Muscle of leg (tissue), 16 donors: ENCODE measurements at places on chromosomes 3 and 15. TPM values are rescaled to one million over a fixed set of nuclear protein-coding genes. Genes with fewer than 3 reads are reported as not detected.

DNA sequence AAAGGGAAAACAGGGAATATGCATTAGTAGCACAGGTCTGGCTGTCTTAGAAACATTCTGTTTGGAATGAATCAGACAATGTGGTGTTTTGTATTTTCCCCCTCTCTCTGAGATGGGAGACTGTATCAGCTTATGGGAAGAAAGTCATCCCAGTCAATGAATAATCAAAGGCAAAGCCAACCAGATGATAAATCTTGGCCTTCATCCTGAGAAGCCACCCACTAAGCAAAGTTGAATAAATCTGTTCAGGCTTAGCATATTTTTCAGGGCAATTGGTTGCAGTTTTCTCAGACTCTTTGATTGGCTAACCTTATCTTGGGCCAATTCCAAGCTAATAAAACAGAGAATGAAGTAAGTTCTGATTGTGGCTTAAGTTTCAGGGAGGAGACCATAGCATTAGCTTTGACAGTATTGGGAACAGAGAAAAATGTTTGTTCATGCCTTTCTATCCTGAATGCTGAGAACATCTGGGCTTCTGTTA is 63.6 kb upstream of the ARL8B start:
- peak; percentile 93 for DNase-seq

GRCh38 chr3:184820525-184820924 is 8.6 kb downstream of the VPS8 start:
- no peak for DNase-seq

DNA sequence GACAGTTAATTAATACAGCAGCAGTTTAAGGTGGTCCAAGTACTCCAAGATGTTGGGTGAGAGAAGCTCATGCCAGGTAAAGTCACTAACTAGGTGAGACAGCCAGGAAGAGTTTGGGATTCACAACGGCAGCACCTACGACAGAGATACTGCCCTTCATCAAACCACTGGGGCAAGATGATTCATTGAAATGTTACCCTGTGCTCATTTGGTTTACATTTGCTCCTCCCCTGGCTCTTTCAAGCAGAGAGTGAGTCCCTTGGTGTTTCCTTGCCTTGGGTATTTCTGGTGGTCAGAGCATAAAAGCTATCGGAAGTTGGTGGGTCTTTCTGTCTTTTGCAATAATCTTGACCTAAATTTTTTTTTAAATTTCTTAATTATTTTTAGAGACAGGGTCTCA is 19.9 kb upstream of the PDE8A start:
- DNase-seq = no peak

The TBC1D21 gene
- total RNA-seq = not detected

The SNX33 gene
- total RNA-seq = 12.3 TPM
